ENCODE measurements at places on chromosomes 4 and X.

DNA sequence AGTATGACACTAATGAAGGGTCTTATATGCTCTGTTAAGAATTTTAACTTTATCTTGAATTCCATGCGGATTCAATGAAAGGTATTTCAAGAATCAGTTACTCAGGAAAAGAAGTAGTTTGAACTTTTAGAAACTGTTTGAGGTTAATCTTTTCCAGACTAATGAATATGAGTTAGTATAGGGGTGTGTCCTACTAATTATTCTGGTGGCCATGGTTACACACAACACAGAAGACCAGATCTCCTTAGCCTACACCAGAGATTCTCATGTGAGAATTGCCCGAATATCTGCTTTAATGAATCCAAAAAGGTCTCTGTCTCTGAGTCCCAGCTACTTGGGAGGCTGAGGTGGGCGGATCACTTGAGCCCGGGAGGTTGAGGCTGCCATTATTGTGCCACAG is 100.4 kb downstream of the MMRN1 start:
- no peaks in the 10 kb centered on the region for H3K36me3 ChIP-seq
- H3K4me3 ChIP-seq: no peak overlapping the region

GRCh38 chr4:112706840-112707207 is 69.9 kb downstream of the LARP7 start:
- H3K27ac ChIP-seq: no peak overlapping the region
- no peaks in the 10 kb centered on the region for H3K36me3 ChIP-seq
- DNase-seq: no peak
- peaks cover 43% of the 10 kb centered on the region for H3K27me3 ChIP-seq
- peaks cover 23% of the 10 kb centered on the region for H3K4me1 ChIP-seq

GRCh38 chr4:132513491-132513890 is 635.6 kb upstream of the PCDH10 start:
- no peak overlapping the region for H3K4me3 ChIP-seq
- peaks cover 26% of the 10 kb centered on the region for H3K4me1 ChIP-seq
- H3K27ac ChIP-seq: no peak overlapping the region
- DNase-seq: no peak
- no peaks in the 10 kb centered on the region for H3K36me3 ChIP-seq

- no peak overlapping the region for H3K4me3 ChIP-seq
- DNase-seq: no peak
- no peaks in the 10 kb centered on the region for H3K4me1 ChIP-seq
- H3K36me3 ChIP-seq: no peaks in the 10 kb centered on the region
- H3K27ac ChIP-seq: no peak overlapping the region
These were observed 99.7 kb downstream of the TLL1 start for GRCh38 chr4:165972747-165973146.

DNA sequence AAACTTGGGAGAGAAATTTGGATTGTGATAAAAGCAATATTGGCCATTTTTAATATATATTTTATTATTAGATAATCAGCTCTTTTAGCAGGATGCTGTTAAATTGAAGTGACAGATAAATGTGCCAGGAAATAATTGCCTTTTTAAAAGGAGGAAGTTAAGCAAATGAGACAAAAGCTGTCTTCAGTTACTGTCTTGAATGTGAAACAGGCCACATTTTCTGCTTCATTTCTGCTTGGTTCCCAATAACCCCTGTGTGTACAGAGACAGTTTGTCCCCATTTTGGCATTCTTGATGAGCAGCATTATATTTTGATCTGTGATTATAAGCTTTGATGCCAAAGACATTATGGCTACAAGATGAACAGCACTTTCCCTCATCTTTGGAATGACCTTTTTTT is 953 bp downstream of the EPGN start:
- H3K36me3 ChIP-seq: no peaks in the 10 kb centered on the region
- H3K4me1 ChIP-seq: no peaks in the 10 kb centered on the region

DNA sequence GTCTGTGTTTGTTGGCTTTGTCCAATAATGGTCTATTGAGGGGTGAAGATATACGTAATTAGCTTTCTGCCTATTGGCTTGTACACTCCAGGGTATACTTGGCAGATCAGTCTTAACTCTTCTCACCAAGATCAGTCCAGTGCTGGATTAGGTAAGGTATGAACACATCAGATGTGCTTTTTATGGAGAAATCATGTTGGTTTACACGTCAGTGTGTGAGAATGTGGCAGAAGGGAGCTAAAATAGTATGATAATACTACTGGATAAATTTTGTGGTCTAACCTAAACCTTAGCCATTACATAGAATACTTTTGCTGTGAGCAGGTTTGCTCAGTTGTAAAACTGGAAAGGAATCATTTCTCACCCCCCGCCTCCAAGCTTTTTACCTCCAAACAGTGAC is 4.2 kb downstream of the PDHA1 start:
- H3K27me3 ChIP-seq: no peaks in the 10 kb centered on the region
- H3K4me1 ChIP-seq: peaks cover 5% of the 10 kb centered on the region
- H3K27ac ChIP-seq: no peak overlapping the region

DNA sequence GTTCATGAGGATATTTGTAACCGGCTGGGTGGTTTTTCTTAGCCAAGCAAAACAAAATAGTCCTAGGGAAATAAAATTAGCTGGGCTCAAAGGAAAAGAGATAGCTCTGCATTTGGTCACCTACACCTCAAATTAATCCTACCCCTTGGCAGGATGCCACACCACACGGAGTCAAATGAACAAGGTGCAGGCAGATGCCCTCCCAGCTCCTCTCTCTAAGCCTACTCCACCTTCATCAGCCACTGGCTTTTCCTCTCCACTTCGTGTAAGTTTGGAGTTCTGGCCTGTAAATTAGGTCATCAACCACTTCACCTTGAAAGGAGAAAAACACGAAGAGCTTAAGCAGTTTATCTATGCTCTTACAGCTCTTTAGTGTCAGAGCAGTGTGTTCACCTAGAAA is 1.4 kb downstream of the DDIT4L start:
- H3K27ac ChIP-seq: no peak overlapping the region
- H3K27me3 ChIP-seq: peaks cover 53% of the 10 kb centered on the region
- no peak for DNase-seq
- no peaks in the 10 kb centered on the region for H3K36me3 ChIP-seq
- H3K4me1 ChIP-seq: peaks cover 24% of the 10 kb centered on the region

GRCh38 chr4:40190880-40191815 is 5.7 kb upstream of the RHOH start:
- DNase-seq: no peak
- no peak overlapping the region for H3K4me3 ChIP-seq
- no peaks in the 10 kb centered on the region for H3K36me3 ChIP-seq
- peak overlapping the region; percentile 83 for H3K27ac ChIP-seq

DNA sequence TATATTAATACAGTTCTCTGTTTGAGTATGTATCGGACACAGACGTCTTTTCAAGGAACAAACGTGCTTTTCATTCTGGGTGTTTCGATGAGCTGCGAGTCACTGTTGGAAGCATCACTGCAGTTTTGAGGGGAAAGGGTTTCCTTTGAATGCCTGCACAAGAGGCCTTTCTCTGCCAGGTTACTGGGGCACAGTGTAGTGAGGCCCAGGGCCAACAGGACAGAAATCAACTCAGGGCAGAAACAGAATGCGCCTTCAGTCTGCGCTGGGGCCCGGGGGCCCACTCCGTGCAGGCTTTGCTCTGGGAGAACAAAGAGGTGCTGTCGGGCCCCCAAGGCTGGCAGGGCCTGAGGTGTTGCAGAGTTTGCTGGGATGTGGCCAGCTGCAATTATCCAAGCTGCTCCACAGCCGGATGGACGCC is 2.3 kb upstream of the PPP2R3B start:
- peaks cover 5% of the 10 kb centered on the region for H3K36me3 ChIP-seq
- peaks cover 21% of the 10 kb centered on the region for H3K4me1 ChIP-seq
- H3K27me3 ChIP-seq: peaks cover 9% of the 10 kb centered on the region
- DNase-seq: no peak
- H3K27ac ChIP-seq: no peak overlapping the region

DNA sequence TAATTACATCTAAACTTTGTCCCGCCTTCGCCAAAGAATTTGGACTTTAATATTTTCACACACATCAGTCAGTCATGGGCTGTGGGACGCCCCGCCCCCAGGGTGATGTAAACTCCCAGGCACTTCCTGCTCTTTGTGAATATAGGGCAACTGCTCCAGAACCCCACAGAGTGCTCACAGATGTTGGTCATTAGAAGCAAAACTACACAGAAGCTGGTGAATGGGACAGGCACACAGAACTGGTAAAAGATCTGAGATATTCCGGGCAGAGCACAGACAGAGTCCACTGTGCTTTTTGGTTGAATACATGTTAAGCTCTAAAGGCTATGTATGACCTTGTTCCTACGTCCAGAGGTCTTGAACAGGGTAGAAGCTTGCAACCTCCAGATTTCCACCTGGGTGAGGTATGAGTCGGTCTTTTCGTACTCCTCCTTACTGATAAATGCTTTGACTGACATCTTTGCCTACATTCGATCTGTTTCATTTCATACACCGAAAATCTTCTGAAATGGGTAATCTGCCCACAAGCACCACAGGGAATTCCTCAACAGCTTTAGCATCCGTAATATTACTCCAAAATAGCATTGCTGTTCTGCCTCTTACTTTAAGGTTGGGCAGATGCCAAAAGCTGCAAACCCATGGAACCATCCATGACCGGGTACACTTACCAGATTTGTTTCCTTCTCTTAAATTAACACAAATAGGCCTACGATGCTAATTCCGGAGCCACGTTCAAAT is 144.6 kb downstream of the AMELX start:
- no peak for DNase-seq
- no peaks in the 10 kb centered on the region for H3K36me3 ChIP-seq
- H3K4me1 ChIP-seq: no peaks in the 10 kb centered on the region
- no peak overlapping the region for H3K27ac ChIP-seq
- H3K4me3 ChIP-seq: no peak overlapping the region

- H3K4me3 ChIP-seq: no peak within 1 kb of the TSS
- no peak for DNase-seq
- H3K27me3 ChIP-seq: no peaks in the 10 kb centered on the region
- H3K4me1 ChIP-seq: no peaks in the 10 kb centered on the region
These were observed at the start of gene RBM46 for GRCh38 chr4:154781126-154781982. RBM46 (plus strand) TSS chr4:154781272; CDS start chr4:154796753, 15,481 bp downstream.

DNA sequence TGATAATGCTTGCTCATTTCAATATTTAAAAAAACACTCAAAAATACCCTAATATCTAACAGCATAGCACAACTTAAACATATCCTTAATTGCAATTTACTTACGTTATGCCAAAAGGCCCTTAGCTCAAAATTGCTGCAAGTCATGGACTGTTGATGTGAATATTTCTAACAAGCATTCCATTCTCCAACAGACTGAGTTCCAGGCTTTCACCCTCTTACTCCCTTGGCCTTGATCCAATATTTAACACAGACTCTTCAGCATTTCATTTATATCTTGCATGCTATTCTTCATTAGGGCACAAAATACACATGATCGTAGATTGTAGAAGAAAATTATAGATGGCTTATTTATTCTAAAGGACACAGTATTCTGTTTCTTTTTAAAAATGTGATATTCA is 96.5 kb downstream of the RNF150 start:
- no peak overlapping the region for H3K27ac ChIP-seq
- H3K4me3 ChIP-seq: no peak overlapping the region
- no peak for DNase-seq
- H3K4me1 ChIP-seq: peaks cover 31% of the 10 kb centered on the region

- no peak overlapping the region for H3K4me3 ChIP-seq
- H3K27me3 ChIP-seq: peaks cover 6% of the 10 kb centered on the region
- DNase-seq: no peak
- peaks cover 42% of the 10 kb centered on the region for H3K4me1 ChIP-seq
- no peaks in the 10 kb centered on the region for H3K36me3 ChIP-seq
These were observed 284.2 kb downstream of the USP46 start for GRCh38 chr4:52374877-52375276.

- peaks cover 5% of the 10 kb centered on the region for H3K4me1 ChIP-seq
- H3K36me3 ChIP-seq: no peaks in the 10 kb centered on the region
- H3K27me3 ChIP-seq: no peaks in the 10 kb centered on the region
- H3K27ac ChIP-seq: no peak overlapping the region
- no peak for DNase-seq
These were observed 59.8 kb upstream of the PPP1R2C start for GRCh38 chrX:42837747-42838146.

GRCh38 chr4:25487155-25487554 is 110.1 kb downstream of the ANAPC4 start:
- DNase-seq: no peak
- H3K4me1 ChIP-seq: no peaks in the 10 kb centered on the region
- H3K36me3 ChIP-seq: peaks cover 6% of the 10 kb centered on the region
- no peaks in the 10 kb centered on the region for H3K27me3 ChIP-seq
- no peak overlapping the region for H3K4me3 ChIP-seq

GRCh38 chr4:13542577-13543031 is 1.7 kb downstream of the NKX3-2 start:
- no peak overlapping the region for H3K27ac ChIP-seq
- peaks cover 93% of the 10 kb centered on the region for H3K27me3 ChIP-seq
- no peak for DNase-seq
- peaks cover 19% of the 10 kb centered on the region for H3K36me3 ChIP-seq

- no peak for DNase-seq
- H3K27me3 ChIP-seq: peaks cover 42% of the 10 kb centered on the region
- H3K27ac ChIP-seq: no peak overlapping the region
- peaks cover 9% of the 10 kb centered on the region for H3K4me1 ChIP-seq
These were observed 3.6 kb downstream of the ATP2B3 start for GRCh38 chrX:153521034-153521433.

DNA sequence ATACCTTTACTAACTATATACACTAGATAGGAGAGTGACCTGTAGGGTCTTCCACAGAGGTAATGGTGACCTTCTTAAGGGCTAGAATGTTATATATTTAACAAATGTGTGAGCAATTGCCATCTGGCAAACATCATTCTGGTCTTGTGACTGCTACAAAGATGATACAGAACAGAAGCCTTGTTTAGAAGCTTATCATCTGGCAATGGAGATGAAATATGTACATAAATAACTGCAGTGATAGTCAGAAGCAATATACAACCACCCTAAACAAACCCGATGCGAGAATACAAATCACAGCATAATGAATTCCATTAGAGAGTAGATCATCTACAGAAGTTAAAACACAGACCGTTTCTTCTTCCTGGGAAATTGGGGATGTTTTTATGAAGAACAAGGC is 952.7 kb upstream of the SLIT2 start:
- DNase-seq: no peak
- H3K4me1 ChIP-seq: peaks cover 5% of the 10 kb centered on the region
- H3K27me3 ChIP-seq: no peaks in the 10 kb centered on the region
- H3K36me3 ChIP-seq: peaks cover 7% of the 10 kb centered on the region
- no peak overlapping the region for H3K27ac ChIP-seq

- H3K4me3 ChIP-seq: no peak overlapping the region
- H3K27me3 ChIP-seq: no peaks in the 10 kb centered on the region
- H3K36me3 ChIP-seq: no peaks in the 10 kb centered on the region
- H3K4me1 ChIP-seq: no peaks in the 10 kb centered on the region
These were observed 9.6 kb downstream of the SGMS2 start for GRCh38 chr4:107834241-107834794.

GRCh38 chrX:155215443-155216178 is 649 bp upstream of the VBP1 start:
- H3K36me3 ChIP-seq: peaks cover 21% of the 10 kb centered on the region
- H3K27ac ChIP-seq: peak overlapping the region; percentile 79
- H3K4me1 ChIP-seq: peaks cover 24% of the 10 kb centered on the region

GRCh38 chrX:1099146-1099770 is 113.2 kb downstream of the CRLF2 start:
- H3K4me1 ChIP-seq: peaks cover 7% of the 10 kb centered on the region
- no peak for DNase-seq
- no peak overlapping the region for H3K27ac ChIP-seq
- no peak overlapping the region for H3K4me3 ChIP-seq
- no peaks in the 10 kb centered on the region for H3K36me3 ChIP-seq
- H3K27me3 ChIP-seq: peaks cover 11% of the 10 kb centered on the region

GRCh38 chr4:108370291-108371141 is 201.8 kb upstream of the LEF1 start:
- DNase-seq: peak; percentile 33
- peak overlapping the region; percentile 54 for H3K4me3 ChIP-seq
- peaks cover 5% of the 10 kb centered on the region for H3K36me3 ChIP-seq
- H3K27ac ChIP-seq: peak overlapping the region; percentile 90
- peaks cover 55% of the 10 kb centered on the region for H3K4me1 ChIP-seq

GRCh38 chr4:156173486-156173885 is 219.8 kb upstream of the CTSO start:
- H3K4me1 ChIP-seq: peaks cover 12% of the 10 kb centered on the region
- H3K27me3 ChIP-seq: no peaks in the 10 kb centered on the region
- DNase-seq: no peak
- H3K4me3 ChIP-seq: no peak overlapping the region

Measured in nephron progenitor cell (in vitro differentiated cells).